Activated CD8-positive, alpha-beta memory T cell treated with anti-CD3 and anti-CD28 coated beads, Interleukin-2, amount 10 ng/mL, durations not matched to agents 7 days and 5 days (primary cell): ENCODE measurements at places on chromosomes 16 and 17. TPM values are rescaled to one million over a fixed set of nuclear protein-coding genes. Genes with fewer than 3 reads are reported as not detected.

The TUBG2 gene
- 13.5 TPM for total RNA-seq

The EVPLL gene
- total RNA-seq: not detected

The CA7 gene
- not detected for total RNA-seq

GRCh38 chr17:7712111-7712771, 5.3 kb upstream of the DNAH2 start:
- no peak for DNase-seq

DNA sequence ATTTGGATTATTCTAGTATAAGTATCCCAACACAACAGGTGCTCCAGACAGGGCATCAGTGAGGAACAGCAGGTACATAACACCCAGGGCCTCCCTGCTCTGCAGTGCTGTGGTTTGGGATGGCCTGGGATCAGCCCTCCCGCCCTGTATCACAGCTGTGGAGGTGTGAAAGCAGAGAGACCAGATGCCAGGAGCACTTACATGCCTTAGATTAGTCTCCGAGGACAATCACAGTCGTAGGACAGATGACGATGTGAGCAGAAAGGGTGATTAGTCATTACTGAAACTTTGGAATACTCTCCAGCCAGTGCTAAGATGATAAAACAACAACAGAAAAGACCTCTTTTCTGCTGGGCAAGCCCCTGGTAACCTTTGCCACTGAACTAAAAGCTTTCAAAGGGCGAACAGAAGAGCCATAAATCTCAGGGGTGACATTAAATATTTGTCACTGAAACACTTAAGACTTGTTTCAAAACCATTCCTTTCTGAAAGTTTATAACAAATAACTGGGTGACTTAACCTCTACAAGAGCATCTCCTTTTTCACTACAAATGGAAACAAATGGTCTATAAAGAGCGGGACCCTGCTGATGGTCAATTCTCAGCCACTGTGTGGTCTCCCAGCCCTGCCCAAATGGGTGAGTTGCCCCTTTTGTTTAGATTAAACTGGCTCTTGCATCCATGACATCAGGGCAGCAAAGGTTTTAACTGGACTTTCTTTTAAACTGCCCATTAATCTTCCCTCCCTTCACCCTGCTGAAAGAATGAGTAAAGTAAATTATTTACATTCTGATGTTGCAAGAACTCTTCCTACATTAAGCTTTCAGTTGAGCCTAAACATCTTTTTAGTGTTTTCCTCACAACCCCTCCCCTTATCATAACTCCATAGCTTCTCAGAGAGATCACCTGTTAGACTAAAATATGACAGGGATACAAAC, 183.1 kb upstream of the COX10 start:
- DNase-seq: no peak

DNA sequence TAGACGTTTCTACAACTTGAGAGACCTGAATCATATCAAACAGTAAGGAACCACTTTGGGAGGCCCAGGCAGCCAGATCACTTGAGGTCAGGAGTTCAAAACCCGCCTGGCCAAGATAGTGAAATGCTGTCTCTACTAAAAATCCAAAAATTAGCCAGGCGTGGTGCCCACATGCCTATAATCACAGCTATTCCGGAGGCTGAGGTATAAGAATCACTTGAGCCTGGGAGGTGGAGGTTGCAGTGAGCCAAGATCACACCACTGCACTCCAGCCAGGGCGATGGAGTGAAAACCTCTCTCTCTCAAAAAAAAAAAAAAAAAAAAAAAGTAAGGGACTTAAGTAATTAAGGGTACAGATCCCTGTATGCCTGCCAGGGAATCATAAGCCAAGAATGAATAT, 103.4 kb upstream of the NUDT7 start:
- DNase-seq: no peak

GRCh38 chr16:72673118-72673517, 374.8 kb downstream of the ZFHX3 start:
- no peak for DNase-seq

DNA sequence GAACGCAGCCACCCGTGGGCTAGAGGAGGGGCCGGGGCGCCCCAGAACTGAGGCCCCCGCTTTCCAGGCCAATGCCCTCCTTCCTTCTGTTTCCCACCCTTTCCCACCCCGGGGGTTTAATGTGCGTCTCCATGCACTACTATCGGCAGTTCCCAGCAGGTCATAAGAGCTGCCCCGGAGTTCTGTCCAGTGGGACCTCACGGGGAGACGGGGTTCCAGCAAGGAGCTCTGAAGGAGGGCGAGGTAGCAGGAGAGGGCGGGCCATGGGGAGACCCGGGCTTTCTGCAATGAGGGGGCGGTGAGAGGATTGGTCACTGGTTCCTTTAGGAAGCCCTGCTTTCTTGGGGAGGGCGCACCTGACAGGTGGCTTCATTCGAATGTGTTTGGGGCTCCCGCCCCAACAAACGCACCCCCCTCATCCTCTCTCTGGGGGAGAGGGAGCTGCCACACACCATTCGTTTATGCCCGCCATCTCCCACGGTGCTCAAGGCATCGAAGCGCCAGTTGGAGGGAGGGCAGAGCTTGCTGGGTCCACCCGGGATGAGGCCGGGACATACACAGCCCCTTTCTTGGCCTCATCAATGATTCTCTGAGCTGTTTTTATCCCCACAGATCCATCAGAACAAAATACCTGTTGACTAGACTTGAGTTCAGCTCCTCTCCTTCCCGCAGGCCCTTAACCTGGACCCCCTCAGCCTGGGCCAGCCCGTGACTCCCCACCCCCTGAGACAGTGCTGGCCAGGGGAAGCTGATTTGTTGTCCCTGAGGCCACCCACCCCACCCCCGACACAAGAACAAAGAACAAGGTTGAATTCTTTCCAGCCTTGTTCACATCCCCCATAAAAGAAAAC, 44.1 kb downstream of the SLC7A5 start:
- DNase-seq: no peak

DNA sequence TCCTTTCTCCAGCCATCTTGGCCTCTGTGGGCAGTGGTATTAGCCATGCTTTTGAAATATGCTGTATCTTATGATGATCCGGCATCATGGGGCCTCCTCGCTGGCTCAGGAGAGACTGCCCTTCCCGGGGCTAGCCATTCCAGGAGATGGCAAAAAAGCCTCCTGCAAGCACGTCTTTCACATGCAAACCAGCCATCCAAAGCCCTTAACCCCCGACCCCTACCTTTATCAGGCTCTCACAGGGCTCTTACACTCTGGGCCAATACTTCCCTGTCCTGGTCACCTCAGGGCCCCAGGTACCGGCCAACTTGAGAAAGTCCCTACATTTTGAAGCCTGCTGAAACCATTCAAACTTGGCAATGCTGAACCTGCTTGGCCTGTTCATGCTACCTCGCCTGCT, 36.4 kb downstream of the MYH13 start:
- DNase-seq: no peak

DNA sequence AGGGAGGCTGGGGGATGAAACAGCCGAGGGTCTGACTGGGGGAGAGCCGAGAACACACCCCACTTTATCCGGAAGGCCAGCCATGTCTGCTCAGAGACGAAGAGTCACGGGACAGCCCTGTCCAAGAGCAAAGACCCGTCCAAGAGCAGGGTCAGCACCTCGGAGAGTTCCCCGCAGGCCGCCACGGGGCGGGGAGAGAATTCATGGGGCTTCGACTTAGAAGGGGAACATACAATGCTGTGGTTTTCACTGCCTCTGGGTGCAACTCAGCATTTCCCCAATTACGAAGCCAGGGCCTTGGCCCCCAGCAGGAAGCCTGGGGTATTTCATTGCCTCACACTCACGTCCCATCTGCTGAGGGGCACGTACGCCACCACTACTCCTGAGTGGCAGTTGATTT, 59.3 kb downstream of the JPH3 start:
- DNase-seq: peak; percentile 64
